ENCODE measurements at places on chromosomes 5 and 9. TPM values are rescaled to one million over a fixed set of nuclear protein-coding genes. Genes with fewer than 3 reads are reported as not detected.

Gene RNF224
- not detected for total RNA-seq

Gene SLCO6A1
- total RNA-seq: not detected

Gene OMD
- total RNA-seq: not detected

Gene PCDHGA7
- not detected for total RNA-seq

Gene OR1J4
- total RNA-seq: not detected

Gene SPDL1
- total RNA-seq: 48.6 TPM

Gene HRH2
- total RNA-seq: 21.4 TPM

Gene IL4
- total RNA-seq: 0.53 TPM

Gene HSPB3
- not detected for total RNA-seq

DNA sequence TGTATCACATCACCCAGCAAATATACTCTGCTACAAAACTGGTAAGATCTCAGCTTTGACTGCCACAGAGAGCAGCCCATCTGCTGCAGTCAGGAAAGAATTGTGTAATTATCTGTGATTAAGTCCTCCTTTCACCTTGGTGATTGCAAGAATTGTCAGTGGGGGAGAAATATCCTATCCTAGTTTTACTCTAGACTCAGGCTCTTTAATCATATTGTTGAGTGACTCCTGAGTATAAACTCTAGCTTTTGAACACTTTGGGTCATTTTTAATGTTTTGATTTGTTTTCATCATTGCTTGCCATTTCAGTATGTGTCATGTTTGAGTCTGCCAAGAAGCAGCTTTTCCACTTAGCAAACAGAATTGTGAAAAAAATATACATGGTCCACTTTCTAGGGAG lies 32.1 kb downstream of the VCAN start:
- no peak for DNase-seq
- H3K27ac ChIP-seq: no peak overlapping the region
- H3K4me1 ChIP-seq: peaks cover 4% of the 10 kb centered on the region
- peaks cover 23% of the 10 kb centered on the region for H3K27me3 ChIP-seq

DNA sequence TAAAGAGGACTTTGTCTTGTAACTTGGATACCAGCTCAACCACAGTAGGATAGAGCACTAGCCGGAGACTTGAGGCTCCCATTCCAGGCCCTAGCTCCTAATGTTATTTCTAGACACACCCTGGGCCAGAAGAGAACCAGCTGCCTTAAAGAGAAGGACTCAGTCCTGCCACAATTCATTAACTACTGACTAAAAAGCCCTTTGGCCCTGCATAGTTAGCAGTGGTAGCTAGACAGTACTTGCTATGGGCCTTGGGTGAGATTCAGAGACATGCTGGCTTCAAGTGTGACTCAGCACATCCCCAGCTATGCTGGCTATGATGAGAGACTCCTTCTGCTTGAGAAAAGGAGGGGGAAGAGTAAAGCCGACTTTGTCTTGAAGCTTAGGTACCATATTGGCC lies 47.3 kb downstream of the TMEM167A start:
- no peak overlapping the region for H3K4me3 ChIP-seq
- no peak overlapping the region for H3K27ac ChIP-seq
- DNase-seq: no peak
- H3K4me1 ChIP-seq: no peaks in the 10 kb centered on the region
- no peaks in the 10 kb centered on the region for H3K36me3 ChIP-seq
- H3K27me3 ChIP-seq: peaks cover 3% of the 10 kb centered on the region

DNA sequence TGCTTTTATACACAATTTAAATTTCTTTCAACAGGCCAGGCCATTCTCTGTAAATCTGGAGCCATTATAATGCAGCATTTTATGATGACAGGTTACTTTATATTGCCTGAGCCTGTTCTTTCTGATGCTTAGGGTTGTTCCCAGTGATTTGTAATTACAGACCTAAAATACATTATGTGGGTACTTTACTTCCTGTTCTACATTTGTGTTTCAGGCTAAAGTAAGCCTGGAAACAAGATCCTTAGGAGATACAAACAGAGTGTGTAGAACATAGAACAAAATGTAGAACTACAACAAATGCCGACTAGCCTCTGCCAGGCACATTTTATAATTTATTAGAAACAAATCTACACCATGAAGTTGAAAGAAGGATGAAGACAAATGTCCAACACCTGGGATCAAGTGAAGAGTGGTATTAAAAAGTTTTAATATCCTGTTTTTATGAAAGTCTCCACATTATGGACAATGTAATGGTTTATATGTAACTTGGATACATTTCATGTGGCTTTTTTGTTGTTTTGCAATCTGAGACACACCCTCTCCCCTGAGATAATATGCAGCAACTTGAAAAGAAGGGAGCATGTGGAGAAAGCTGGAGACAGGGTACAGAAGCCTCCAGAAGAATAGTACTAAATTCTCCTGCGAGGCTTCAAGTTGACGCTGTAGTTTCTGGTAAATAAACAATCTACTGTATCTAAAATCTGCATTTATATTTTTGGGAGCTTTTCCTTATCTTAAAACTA lies 46.9 kb downstream of the VCAN start:
- peaks cover 21% of the 10 kb centered on the region for H3K27me3 ChIP-seq
- DNase-seq: no peak
- H3K4me1 ChIP-seq: no peaks in the 10 kb centered on the region
- no peaks in the 10 kb centered on the region for H3K36me3 ChIP-seq

DNA sequence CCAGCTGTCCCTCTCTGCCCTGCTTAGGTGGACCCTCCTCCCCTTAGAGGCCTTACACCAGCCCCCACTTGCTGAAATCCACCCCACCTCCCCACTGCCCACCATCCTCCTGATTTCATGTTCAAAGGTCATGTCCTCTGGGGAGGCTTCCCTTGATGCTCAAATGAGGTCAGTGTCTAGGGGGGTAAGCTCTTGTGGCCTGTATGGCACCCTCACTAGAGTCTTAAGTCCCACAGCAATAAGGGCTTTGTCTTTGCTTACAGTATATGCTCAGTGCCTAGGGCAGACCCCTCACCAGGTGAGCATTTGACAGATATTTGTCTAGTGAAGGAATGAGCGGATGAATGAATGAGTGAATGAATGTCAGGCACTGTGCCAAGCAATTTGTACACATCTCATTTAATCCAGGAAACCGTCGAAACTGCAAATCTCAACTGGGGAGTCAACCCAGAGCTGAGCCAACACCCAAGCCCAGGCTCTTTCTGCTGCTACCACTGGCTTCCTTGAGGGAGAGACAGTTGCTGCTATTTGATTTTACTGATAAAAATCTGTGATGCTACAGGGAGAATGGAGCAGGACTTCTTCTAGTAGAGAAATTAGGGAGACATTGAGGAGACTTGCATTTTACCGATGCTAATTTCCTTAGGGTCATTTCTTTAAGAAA lies 101.9 kb downstream of the IQGAP2 start:
- no peaks in the 10 kb centered on the region for H3K27me3 ChIP-seq
- no peak overlapping the region for H3K4me3 ChIP-seq
- H3K4me1 ChIP-seq: peaks cover 3% of the 10 kb centered on the region
- H3K27ac ChIP-seq: no peak overlapping the region
- no peak for DNase-seq
- peaks cover 6% of the 10 kb centered on the region for H3K36me3 ChIP-seq

DNA sequence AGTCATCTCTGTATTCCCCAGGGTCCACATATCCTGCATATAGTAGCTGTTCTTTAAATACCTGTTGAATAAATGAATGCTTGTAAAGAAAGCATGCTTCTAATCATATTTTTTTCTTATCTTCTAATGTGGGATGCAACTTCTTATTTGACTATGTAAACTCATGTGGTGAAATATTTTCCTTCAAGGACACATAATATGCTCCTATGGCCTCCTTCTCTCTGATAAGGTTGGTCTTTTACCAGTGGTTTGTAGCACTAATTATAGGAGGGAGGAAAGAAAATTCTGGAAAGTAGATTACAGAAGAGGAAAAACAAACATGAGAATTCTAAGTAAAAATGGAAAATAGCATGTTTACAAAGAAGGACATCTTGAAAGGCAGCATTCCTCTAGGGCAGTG lies 28.6 kb upstream of the C5orf63 start:
- H3K27me3 ChIP-seq: peaks cover 5% of the 10 kb centered on the region
- DNase-seq: no peak

GRCh38 chr9:38003230-38003629 lies 65.8 kb downstream of the SHB start:
- DNase-seq: peak; percentile 79
- peak overlapping the region; percentile 81 for H3K27ac ChIP-seq
- no peaks in the 10 kb centered on the region for H3K36me3 ChIP-seq
- H3K27me3 ChIP-seq: no peaks in the 10 kb centered on the region
- peak overlapping the region; percentile 37 for H3K4me3 ChIP-seq
- peaks cover 55% of the 10 kb centered on the region for H3K4me1 ChIP-seq

DNA sequence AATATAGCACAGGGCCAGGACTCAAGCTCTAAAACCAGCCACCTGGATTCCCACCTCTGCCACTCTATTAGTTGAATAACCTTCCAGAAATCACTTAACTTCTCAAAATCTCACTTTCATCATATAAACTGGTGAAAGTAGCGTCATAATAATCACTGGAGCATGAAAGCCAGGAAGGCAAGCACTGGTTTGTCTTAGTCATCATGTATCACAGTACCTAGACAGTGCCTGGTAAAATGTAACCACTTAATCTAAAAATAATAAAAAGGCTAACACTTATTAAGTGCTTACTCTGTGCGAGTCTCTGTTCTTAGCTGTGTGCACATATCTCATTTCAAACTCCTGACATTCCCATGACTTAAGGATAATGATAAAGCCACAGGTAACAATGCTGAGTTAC lies 109.4 kb downstream of the ASTN2 start:
- no peaks in the 10 kb centered on the region for H3K27me3 ChIP-seq
- no peaks in the 10 kb centered on the region for H3K4me1 ChIP-seq
- H3K4me3 ChIP-seq: no peak overlapping the region
- no peak for DNase-seq

DNA sequence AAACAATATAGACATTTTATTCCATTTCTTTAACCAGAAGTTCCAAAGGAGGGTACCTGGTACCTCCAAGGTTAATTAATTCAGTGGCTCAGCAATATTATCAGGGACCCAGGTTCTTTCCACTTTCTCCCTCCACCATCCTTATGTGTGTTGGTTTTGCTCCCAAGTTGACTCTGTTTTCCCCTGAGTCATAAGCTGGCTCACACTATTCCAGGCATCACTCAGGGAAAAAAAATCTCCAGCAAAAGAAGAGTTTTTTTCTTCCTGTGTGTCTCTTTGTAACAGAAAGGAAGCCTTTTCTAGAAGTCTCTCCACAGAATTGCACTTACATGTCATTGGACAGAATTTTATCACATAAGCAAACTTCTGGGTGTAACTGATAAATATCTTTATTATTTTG lies 31.2 kb upstream of the GALNT10 start:
- peaks cover 50% of the 10 kb centered on the region for H3K27me3 ChIP-seq
- no peaks in the 10 kb centered on the region for H3K4me1 ChIP-seq
- no peaks in the 10 kb centered on the region for H3K36me3 ChIP-seq

GRCh38 chr9:20513126-20513913 lies 109.0 kb downstream of the MLLT3 start:
- peaks cover 67% of the 10 kb centered on the region for H3K4me1 ChIP-seq
- H3K27ac ChIP-seq: peak overlapping the region; percentile 65
- H3K27me3 ChIP-seq: no peaks in the 10 kb centered on the region
- H3K36me3 ChIP-seq: peaks cover 24% of the 10 kb centered on the region
- DNase-seq: no peak

DNA sequence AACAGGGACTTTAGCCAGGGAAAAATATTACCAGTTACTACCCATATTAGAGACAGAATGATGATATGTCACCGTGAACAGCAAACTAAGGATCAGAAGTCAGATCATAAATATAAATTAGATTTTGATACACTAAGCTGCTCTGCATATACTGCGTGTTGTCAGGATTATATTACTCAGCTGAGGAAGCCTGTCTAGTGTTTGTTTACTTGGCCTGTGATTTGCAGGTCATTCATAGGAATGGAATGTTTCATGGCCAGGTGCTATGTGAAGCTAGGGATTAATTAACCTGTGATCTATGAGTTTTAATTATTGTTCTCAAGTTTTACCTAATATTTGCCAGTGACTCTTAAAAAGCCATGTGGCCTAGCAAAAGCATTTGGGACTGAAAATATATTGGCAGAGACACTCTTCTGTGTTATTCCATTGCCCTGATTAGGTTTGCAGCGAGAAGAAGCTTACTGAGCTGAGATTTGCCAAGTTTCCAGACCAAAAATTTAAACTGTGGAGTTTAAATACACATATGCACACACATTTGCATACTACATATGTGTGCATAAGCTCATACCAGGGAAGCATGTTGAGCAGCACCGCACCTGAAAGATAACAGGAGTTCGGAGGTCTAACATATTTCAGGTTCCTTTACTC lies 496.3 kb upstream of the GRIA1 start:
- no peaks in the 10 kb centered on the region for H3K27me3 ChIP-seq
- no peaks in the 10 kb centered on the region for H3K4me1 ChIP-seq
- H3K4me3 ChIP-seq: no peak overlapping the region
- no peaks in the 10 kb centered on the region for H3K36me3 ChIP-seq

GRCh38 chr5:13766236-13766635 lies 178.3 kb downstream of the DNAH5 start:
- no peaks in the 10 kb centered on the region for H3K4me1 ChIP-seq
- no peak overlapping the region for H3K4me3 ChIP-seq
- DNase-seq: no peak

DNA sequence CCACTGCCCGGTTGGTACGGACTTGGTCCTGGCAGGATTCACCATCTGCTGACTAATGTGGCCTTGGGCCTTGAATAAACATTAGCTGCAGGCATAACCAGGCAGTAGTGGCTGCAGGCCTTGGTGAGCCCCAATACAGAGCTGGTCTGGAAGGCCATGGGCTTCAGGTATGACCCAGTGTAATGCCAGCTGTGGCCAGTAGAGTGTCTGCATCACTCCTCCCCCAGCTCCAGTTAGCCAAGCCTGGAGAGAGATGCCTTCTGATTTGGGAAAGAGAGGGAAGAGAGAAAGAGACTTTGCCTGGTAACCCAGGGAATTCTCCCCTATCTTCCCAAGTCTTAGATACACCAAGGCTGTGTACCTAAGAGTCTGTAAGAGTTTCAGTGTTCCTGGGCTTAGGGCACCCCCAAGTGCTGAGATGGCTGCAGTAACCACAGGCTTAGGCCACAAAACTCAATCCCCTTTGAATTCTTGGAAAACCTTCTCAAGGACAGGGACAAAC lies 5.6 kb upstream of the C5 start:
- H3K27ac ChIP-seq: no peak overlapping the region
- H3K27me3 ChIP-seq: peaks cover 2% of the 10 kb centered on the region
- H3K4me3 ChIP-seq: no peak overlapping the region

GRCh38 chr9:99851500-99851822 lies 29.8 kb downstream of the NR4A3 start:
- DNase-seq: peak; percentile 87
- H3K27me3 ChIP-seq: no peaks in the 10 kb centered on the region
- H3K27ac ChIP-seq: peak overlapping the region; percentile 79
- H3K4me1 ChIP-seq: peaks cover 48% of the 10 kb centered on the region
- H3K36me3 ChIP-seq: peaks cover 42% of the 10 kb centered on the region
- H3K4me3 ChIP-seq: peak overlapping the region; percentile 23

GRCh38 chr5:147935032-147935431 lies 28.7 kb upstream of the C5orf46 start:
- no peaks in the 10 kb centered on the region for H3K36me3 ChIP-seq
- peaks cover 4% of the 10 kb centered on the region for H3K27me3 ChIP-seq
- DNase-seq: no peak
- no peak overlapping the region for H3K4me3 ChIP-seq
- H3K4me1 ChIP-seq: no peaks in the 10 kb centered on the region
- no peak overlapping the region for H3K27ac ChIP-seq

- H3K36me3 ChIP-seq: peaks cover 12% of the 10 kb centered on the region
- H3K27ac ChIP-seq: no peak overlapping the region
- peaks cover 14% of the 10 kb centered on the region for H3K27me3 ChIP-seq
These were observed 141.4 kb downstream of the AOPEP start for GRCh38 chr9:94867842-94868312.

- peaks cover 39% of the 10 kb centered on the region for H3K36me3 ChIP-seq
- DNase-seq: no peak
- H3K27ac ChIP-seq: no peak overlapping the region
- H3K4me3 ChIP-seq: no peak overlapping the region
- peaks cover 6% of the 10 kb centered on the region for H3K4me1 ChIP-seq
- no peaks in the 10 kb centered on the region for H3K27me3 ChIP-seq
These were observed 10.7 kb downstream of the LYSMD3 start for GRCh38 chr5:90518661-90519060.
